Ammon's horn (tissue), 1 donor: ENCODE measurements at places on chromosomes 1 and 21.
A peak's percentile ranks its signal among the peaks of the same experiment; 100 is the strongest.

DNA sequence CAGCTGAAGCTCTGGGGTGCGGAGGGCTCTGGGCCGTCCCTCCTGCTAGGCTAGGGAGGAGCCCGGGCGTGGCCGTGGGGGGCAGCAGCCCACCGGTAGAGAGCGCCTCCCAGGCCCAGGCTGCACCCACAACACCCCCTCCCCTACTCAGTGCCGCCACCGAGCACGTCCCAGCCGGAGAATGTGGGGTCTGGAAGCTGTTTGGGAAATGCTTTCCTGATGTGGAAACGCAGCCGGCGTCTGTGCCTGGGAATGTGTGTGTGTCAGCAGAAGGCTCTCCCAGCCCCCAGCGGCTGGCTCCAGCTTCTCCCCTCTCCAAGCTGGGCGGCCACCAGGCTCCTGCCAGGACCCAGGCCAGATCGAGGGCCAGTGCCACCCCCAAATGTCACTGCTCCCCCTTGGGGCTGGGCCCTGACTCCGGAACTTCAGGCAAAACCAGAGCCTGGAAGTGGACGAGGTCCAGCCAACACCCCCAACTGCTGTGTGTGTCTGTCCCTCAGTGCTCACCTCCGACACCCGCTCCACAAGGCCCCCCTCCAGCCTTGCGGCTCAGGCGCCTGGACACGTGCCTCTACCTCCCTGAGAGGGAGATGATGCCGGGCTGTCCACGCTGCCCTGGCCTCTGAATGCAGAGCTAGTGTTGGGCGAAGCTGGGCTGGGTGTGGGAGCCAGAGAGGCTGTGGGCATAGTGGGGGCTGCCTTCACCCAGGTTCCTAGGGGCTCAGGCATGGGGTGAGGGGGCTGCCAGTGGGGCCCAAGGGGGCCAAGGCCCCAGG is 74.7 kb downstream of the MEGF6 start:
- DNase-seq = no peak

GRCh38 chr1:61076728-61077675 is 5.4 kb upstream of the NFIA start:
- peak; percentile 94 for DNase-seq

DNA sequence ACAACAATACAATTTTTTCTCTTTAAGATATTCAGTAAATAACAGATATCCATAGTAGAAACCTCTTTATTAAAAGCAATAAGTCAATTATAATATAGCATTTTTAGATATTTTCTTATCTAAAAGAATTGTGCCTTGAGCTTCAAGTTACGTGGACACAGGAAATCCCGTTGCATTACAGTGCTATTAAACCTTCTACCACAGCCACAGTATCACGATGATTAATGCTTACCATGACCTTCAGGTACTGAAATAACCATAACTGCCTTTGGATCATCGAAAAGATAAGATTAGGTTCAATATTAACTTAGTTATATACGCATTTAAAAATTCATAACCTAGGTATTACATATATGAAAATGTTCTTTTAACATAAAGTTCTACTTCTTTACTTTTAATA is 17.9 kb downstream of the B3GALNT2 start:
- no peak for DNase-seq

GRCh38 chr1:160789051-160789701 is 6.8 kb upstream of the LY9 start:
- DNase-seq = no peak

- no peak for DNase-seq
Observed at GRCh38 chr21:27290028-27290427, 323.1 kb upstream of the ADAMTS5 start.

DNA sequence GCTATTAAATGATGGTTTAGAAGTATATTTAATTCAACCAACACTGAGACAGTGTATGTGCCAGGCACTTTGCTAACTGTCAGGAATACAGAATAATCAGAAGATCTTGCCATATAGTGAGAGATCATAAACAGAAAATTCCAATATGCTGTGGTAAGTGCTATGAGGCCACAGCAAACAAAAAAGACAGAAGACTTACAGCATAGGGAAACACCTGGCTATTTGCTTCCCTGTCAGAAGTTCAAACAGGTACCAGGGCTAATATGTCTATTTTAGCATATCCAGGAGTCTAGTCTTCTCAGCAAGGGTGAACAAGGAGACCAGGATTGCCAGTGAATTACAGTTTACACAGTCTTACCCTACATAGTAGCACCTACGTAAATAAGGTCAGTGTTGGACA is 30.4 kb downstream of the TRIT1 start:
- no peak for DNase-seq

DNA sequence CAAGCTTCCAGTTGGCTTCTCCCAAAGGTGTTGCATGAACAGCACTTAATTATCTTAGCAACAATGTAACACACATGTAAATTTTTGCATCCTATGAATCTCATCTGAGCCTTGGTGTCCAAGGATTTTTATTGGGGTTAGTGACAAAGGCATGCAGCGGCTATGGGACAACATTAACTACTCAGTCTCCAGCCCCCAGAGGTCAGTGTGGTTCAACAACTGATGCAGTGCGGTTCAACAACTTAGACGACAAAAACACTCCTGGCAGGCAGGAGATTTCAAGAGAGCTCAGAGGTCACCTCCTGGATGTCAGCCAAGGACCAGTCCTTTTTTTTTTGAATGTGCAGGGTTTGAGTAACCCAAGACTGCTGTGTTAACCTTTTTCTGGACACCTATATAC is 77.5 kb upstream of the HMCN1 start:
- DNase-seq = no peak

GRCh38 chr1:211789641-211790464 is 40.7 kb downstream of the LPGAT1 start:
- DNase-seq = no peak

DNA sequence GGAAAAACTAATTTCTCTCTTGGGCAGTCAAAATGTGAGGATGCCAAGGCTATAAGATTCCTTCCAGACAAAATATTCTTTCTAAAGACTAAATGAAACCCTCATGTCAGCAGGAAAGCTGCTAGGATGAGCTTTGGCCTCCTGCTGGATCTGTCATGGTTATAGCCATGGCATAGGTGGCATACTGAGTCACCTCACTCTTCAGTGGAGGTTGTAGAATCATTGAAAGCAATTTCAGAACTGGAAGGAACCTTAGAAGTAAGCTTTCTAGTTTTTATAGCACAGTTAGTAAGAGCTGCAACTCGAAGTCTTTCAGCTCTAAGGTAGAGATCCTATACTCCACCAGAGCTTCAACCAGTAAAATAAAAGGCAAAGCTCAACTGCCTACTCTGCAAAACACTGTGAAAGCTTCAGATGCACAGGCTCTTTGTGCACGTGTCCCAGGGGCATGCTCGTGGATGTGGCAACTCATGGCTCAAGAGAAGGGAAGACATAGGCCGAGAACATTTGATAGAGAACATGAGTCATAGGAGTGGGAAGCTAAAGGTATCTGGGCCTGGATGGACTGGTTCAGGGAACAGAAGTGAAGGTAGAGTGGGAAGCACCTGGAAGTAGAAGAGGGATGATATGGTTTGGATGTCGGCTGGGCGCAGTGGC is 5.8 kb downstream of the AVPR1B start:
- DNase-seq = no peak

- DNase-seq = peak; percentile 60
Observed at GRCh38 chr1:50108497-50109059, at the start of gene ELAVL4. ELAVL4 (plus strand) TSS chr1:50108920; CDS start chr1:50109190, 270 bp downstream.

DNA sequence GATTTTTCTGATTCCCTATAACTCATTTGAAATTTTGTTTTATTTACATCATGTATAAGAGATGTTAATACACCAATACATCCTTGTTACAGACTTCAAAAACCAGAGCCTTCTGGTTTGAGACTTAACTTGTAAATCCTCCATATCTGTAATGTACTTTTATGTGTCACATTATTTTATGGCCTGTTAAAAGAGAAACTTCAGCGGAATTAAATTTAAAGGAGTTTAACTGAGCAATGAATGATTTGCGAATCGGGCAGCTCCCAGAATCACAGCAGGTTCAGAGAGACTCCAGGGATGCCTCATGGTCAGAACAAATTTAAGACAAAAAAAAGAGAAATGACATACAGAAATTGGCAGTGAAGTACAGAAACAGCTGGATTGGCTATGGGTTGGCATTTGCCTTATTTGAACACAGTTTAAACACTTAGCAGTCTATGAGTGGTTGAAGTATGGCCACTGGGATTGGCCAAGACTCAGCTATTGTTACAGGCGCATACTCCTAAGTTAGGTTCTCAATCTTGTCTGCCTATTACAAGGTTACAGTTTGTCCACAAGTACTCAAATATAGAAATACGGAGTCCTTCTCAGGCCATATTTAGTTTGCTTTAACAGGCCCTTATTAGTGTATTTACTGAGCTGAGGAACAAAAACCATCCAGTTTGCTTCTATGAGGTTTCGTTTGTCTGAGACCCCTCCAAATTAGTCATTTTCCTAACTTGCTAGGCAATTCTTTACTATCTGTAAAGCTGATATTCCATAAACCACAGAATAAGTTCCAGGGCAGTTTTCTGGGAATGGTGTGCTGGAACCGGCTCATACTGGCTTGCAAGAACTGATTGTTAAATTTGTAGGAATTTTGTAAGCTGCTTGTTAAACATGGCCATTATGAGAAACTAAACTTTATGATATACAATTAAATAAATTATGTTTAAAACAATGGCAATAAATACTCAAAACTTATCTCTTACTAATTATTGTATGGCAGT is 56.2 kb upstream of the WDR26 start:
- DNase-seq = no peak

GRCh38 chr1:228408041-228408868 is 1.6 kb upstream of the TRIM11 start:
- no peak for DNase-seq

DNA sequence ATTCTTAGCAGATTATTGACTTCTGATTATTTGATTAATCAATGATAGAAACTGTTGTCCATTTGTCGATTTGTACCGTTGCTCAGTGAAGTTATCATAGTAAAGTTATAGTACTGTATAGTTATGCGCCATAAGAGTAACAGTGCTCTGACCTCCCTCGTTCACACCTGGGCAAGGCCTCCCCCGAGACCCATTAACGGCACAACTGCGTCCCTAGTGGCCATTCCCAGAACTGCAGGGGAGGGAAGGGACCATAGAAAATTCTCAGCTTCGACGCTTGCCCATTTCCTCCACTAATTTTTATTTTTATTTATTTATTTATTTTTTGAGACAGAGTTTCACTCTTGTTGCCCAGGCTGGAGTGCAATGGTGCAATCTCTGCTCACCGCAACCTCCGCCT is 334.4 kb downstream of the DSCAM start:
- DNase-seq = no peak

GRCh38 chr1:29811727-29812407 is 575.5 kb downstream of the PTPRU start:
- no peak for DNase-seq

GRCh38 chr1:18939398-18940302 is 16.8 kb downstream of the IFFO2 start:
- DNase-seq = no peak

GRCh38 chr1:55714230-55714629 is 499.1 kb upstream of the USP24 start:
- no peak for DNase-seq

DNA sequence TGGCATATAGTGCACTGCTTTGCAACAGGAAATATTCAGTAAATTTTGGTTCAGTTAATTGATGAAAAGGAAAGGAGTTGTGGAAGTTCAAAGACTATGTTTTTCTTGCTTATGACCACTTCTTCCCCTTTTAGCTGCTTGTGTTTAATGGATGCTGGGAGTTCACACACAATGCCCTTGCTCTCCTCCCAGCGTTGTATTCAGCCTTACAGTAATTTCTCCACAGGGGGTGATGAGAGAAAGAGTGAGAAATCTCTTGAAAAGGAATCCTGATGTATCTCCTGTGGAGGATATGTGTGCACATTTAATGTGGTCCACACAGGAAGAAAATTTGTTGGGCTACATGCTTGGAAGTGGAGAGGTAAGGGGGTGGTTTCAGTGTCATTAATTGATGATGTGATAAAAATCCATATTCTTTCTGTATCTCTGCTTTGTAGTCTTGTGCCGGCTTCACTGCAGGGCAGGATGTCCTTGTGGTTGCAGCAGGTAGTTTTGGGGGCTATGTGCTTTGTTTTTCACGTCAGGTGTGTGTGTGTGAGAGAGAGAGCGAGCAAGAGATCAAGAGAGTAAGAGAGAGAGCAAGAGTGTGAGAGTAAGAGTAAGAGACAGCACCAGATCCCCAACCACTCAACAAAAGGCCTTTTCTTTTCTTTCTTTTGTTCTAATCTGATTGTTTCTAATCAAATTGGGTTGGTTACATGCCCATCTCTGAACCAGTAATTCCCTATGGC is 204.4 kb downstream of the RWDD3 start:
- no peak for DNase-seq

DNA sequence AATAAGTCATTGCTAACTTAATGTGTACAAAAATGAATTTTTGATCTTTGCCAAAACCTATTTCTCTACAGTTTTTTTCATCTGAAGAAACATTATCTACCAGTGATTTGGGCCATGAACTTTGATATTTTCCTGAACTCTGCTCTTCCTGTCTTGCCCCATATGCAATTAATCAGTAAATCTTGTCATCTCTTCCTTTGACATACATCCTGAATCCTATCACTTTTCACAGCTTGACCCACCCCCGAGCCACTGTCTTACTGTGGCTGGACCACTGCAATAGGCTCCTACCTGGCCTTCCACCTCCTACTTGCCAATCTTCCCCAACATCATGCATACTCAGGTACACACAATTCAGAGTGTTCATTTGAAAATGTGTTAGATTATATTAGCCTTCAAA is 46.4 kb downstream of the RGS13 start:
- DNase-seq = no peak

DNA sequence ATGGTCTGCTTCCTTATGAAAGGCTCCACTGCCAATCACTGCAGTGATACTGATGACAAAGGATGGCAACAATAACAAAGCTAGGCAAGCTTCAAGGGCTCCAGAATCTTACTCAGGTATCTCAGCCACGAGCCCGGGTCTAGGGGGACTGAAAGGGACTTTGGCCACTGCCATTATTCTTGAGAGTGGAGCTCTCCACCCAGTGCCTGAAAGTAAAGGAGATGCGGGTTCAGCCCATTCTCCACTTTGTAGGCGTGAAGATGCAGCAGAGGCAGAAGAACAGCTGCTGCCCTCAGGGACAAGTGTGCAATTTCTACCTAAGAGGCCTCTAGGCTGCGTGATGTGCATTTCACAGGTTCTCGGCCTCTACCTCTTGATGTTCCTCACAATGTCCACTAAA is 31.4 kb upstream of the SLAMF9 start:
- no peak for DNase-seq

DNA sequence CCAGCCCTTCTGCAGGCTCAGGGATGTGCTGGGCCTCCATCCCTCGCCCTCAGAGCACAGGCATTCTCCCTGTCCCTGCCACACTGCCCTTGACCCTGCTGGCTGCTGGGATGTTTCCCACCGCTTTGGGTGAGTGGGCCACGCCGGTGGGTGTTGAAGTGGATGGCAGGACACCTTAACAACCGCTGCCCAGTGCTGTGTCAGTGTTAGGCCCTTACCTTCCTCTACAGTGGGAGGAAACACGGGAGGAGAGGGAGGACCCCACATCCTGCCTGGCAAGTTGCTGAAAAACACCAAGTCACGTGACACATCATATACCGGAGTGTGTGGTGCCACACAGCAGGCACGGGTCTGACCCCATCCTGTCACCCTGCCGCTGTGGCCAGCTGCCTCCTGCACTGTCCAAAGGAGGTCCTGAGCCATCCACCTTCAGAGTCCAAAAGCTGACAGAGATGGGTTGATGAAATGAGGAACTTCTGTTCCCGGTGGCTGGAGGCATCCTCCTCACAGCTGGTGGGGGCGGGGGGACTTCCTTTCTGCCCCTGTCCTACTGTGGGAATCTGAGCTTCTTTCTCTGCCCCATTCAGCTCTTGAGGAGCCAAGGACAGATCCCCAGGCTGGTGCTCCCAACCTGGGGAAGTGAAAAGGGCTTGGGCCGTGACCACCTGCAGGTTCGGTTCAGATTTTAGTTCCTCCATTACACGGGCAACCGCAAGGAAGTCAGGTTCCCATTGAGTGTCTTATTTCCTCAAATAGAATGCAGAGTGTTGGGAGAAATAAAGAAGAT is 3.2 kb upstream of the THEMIS2 start:
- peak; percentile 43 for DNase-seq
